ENCODE measurements at places on chromosomes 5 and 9.

GRCh38 chr5:125277494-125278154 lies 531.2 kb upstream of the ZNF608 start:
- no peak for DNase-seq

DNA sequence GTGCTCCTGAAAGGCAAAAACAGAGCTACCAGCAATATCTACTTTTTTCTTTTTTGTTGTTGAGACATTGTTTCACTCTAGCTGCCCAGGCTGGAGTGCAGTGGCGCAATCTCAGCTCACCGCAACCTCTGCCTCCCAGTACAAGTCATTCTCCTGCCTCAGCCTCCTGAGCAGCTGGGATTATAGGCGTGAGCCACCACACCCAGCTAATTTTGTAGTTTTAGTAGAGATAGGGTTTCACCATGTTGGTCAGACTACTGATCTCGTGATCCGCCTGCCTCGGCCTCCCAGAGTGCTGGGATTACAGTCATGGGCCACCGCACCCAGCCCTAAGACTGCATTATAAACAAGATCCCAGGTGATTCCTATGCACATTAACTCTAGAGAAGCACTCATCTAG lies 17.0 kb downstream of the PLPP1 start:
- DNase-seq: no peak

DNA sequence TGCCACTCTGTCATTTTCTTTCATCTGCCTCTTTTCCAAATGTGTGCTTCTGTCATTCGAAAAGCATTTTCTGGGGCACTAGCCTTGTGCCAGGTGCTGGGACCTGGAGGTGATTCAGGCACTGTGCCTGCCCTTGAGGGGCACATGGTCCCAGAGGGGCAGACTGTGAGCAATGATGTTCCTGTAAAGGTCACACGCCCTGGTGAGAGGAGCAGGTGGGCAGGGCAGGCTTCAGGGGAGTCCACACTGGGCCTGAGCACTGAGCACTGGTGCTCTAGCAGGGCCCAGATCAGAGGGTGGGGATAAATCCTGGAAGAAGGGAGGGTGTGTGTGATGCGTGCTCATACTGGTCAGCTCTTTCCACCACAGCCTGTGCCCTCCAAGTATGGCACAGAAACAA lies 77.8 kb downstream of the COL15A1 start:
- DNase-seq: no peak

DNA sequence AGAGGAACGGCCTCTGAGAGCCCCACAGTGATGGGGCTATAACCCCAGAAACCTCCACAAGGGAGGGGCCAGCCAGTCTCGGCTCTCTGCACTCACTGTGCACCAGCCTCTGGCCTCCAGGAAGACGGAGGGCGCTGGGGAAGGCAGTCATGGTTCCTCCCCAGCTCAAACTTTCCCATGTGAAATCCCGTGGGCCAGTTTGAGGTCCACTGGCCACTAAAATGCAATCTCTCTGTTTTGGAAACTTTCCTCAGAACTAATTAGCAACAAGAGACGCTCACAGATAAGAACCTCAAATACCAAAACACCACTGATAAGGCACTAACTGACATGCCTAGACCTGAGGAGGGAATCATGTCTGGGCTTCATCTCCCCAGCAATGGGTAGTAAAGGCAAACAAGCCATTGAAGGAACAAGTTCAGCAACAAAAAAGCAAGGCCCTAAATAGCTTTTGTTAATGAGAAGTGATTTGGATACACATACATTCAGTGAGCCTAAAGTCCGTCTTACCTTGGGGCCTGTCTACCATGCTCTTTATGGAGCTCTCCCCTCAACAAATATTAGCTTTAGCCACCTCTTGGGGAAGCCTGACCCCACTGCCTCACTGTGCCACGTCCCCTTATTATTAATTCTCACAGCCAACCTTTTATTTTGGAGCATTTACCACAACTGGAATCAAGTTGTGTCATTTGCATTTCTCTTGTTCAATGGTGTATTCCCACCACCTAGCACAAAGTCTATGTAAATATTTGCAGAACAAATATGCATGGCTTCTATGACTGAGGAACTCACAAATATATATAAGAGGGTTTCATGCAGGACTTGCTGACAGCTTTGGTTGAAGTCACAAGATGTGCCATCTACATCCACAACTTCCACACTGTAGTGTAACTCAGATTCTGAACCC lies 56.1 kb upstream of the GLRX start:
- no peak for DNase-seq

DNA sequence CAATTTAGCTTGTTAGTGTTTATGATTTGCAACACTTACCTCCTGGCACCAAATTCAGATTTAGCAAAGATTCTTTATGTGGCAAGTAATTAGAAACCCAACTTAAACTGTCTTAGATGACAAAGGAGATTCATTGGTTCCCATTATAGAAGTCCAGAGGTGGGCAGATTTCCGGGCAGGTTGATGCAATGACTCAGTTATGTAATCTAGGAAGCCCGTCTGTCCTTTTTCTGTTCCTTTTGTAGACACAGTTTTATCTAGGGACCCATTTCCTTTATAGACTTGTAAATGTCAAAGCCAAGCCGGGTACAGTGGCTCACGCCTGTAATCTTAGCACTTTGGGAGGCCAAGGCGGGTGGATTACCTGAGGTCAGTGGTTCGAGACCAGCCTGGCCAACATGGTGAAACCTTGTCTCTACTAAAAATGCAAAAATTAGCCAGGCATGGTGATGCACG lies 20.3 kb upstream of the ANKRD33B start:
- DNase-seq: no peak

GRCh38 chr5:155735388-155735787 lies 591.6 kb upstream of the SGCD start:
- no peak for DNase-seq

DNA sequence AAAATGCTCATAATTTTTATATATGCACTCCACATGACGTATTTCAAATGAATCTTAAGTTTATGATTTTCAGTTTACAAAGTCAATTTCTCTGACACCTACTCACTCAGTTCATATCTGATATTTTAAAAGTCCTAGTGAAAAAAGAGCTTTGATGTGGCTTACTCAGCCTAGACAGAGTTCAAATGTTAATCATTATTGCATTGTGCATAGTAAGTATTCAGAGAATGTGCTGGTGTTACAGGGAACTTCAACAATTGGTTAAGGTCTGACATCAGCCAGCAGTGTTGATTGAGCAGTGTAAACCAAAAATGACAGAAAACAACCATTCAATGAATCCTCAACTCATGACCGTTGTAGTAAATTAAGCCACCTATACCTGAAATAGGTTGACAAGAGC lies 147.2 kb upstream of the LHFPL2 start:
- no peak for DNase-seq

DNA sequence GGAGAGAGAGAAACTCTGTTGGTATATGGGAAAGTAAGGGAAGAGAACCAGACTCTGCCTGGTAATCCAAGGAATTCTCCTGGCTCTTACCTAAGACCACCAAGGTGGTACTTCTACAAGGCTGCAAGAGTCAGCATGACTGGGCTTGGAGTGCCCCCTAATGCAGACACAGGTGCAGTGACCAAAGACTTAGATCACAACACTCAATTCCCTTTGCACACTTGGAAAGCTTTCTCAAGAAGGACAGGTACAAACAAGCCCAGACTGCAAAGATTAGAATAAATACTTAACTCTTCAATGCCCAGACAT lies 25.2 kb downstream of the UGT3A2 start:
- DNase-seq: no peak

DNA sequence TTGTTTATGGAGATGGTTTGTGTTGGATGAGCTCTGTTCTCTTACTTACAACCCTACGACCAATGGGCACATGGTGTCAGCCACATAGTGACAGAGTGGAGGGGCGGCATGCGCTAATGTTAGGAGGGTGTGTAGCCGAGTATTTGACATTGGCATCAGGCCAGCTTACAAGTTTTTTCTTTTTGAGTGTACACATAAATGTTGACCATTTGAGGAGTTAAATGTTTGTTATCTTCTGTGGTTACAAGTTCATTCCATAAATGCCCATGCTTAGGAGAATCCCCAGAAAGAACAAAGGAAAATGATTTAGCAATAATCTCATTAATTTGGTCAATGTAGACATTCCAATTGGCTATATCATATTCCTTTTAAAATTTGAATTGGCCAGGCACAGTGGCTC lies 180.1 kb upstream of the ELL2 start:
- DNase-seq: no peak

- no peak for DNase-seq
Observed at GRCh38 chr9:73531658-73532057, 380.0 kb downstream of the ANXA1 start.

DNA sequence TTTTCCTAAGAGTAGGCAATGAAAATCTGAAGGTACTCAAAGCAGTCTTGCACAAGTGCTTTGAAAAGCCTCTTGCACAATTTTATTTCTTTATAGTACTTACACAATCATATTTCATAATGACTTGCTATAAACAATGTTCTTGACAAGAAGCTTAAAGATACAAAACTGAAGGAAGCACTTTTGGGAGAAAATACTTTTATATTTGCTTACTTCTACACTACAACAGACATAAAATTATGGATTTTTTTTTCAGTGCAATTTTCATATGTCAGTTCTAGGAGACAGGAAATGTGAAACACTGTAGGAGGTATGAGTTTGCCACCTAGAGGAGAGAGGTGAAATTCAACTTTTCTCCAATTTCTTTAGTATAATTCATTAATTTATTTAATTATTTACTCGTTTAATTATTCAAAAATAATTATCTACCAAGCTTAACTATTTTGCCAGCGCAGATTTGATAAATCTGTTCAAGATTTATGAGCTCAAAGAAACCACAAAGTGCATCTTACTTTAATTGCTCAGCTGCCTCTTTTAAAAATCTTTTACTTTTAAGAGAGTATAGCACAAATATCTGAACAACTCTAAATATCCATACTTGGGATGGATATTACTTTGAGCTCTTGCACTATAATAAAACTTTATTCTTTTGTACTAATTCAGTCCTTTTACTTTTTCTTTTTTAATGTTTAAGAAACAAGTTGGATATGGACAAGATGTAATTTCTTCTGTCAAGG lies 29.0 kb upstream of the CDKN2B start:
- no peak for DNase-seq

DNA sequence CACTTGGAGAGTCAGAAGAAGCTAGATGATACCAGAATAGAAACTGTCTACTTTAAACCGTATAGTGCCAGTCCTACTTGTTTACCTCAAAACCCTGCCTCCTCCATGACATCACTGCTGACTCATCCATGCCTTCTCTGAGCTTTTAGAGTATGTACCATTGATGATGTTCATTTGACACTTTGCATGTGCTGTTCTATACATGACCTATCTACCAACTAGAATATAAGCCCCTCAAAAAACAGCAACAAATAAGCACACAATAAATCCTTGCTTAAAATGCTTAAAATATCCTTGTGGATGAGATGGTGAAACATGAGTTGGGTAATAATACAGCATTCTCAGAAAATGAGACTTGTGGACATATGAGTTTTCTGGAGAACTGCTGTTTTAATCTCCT lies 2.6 kb downstream of the CTNNAL1 start:
- DNase-seq: no peak

DNA sequence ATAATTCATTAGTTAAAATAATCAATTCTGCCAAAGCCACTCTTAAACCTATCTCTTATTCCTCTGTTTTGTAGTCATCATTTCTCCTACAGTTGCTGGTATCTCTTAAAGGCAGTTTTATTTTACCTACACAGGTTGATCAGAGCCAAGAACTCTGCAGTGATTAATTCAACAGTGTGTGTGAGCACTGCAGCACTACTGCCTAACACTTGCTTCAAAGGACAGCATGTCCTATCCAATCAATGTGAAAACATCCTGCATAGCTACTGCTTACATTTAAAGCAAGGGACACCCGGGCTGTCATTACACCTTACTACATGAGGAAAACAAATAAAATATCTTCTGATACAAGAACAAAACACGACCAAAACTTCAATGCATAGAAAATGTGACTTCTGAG lies 45.1 kb upstream of the HK3 start:
- no peak for DNase-seq

DNA sequence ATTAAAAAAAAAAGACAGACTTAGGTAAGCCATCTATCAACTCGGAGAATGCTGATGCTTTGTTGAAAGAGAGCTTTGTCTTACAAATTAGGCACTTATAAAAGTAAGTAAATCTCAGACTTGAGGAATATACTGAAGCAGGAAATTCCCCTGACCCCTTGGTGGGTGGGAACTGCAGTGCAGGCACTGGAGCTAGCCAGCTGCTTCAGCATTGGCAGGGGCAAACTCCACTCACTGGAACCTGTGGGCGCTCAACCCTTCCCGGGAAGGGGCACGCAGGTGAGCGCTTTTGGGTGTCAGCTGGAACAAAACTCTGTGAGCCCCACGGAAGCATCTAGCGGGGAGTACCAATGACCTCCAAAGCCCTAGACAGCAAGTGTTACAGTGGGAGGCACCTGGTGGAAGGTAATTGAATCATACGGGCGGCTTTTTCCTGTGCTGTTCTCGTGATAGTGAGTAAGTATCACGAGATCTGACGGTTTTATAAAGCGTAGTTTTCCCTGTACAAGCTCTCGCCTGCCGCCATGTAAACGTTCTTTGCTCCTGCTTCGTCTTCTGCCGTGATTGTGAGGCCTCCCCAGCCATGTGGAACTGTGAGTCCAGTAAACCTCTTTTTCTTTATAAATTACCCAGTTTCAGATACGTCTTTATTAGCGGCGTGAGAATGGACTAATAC lies 628.0 kb upstream of the CDH18 start:
- DNase-seq: no peak

DNA sequence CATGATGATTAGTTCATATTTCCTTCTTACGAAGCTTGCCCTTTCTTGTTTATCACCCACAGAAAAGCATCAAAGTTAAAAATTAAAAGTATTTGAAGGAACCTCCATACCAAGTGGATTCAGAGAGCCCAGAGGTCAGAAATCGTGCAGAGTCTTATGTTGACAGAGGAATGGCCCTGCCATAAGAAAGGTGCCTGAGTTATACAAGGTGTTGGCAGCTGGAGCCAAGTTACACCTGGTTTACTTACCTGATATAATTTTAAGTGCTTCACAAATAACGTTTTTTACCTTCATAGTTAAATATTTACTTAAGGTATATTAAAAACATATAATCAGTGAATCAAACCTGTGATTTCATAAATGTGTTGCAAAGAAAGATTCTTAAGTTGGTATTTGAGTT lies 42.3 kb upstream of the DHFR start:
- no peak for DNase-seq

DNA sequence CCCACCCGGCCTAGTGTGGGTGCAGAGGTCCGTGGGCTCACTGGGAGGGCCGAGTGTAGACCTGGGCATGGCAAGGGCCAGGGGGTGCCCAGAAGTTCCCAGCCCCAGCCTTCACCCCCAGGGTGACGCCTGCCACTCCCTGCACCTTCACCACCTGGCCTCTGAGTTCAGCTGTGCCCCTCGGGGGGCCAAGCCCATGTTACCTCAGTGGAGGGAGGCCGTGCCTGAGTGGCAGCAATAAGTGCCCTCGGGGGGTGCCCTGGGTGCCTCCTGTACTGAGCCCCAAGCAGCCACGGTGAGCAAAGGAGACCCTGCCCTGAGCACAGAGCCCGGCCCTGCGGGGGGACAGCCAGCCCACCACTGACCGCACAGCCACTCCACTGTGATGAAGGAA lies 10.3 kb upstream of the FCN2 start:
- DNase-seq: no peak

DNA sequence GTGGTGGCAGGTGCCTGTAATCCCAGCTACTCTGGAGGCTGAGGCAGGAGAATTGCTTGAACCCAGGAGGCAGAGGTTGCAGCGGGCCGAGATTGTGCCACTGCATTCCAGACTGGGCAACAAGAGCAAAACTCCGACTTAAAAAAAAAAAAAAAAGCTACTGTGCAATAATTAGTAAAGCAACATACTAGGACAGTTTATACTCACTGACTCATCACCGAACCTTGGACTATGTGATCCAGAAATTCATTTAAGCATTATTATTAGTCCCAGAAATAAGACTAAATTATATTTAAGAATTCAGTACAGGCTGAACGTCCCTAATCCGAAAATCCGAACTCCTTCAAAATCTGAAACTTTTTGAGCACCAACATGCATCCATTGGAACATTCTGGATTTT lies 37.8 kb downstream of the GOLPH3 start:
- DNase-seq: no peak

Measured in progenitor cell of endocrine pancreas (in vitro differentiated cells).